ENCODE measurements at places on chromosomes 3 and 15.
A peak's percentile ranks its signal among the peaks of the same experiment; 100 is the strongest.

DNA sequence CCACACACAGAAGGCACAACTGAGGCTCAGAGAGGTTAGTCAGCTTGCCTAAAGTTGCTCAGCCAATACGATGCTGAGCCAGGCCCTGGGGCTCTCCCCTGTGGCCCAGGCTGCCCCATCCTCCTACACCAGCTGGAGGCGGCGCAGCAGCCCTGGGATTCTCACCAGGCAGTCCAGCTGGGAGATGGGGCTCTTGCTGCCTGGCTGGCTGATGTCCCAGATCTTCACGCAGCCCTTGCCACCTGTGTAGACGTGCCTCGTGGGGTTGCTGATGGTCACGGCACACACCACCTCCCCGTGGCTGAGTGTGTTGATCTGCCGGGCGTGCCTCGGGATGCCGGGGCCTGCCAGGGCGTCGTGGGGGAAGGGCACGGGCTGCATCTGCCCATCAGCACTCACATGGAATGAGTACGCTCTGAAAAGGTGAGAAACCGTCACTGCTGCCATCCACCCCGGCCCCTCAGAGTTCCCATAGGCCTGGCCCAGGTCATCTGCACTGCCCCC is 42.8 kb downstream of the TLE3 start:
- DNase-seq = no peak

GRCh38 chr3:178703268-178703975 is 167.2 kb downstream of the KCNMB2 start:
- no peak for DNase-seq

DNA sequence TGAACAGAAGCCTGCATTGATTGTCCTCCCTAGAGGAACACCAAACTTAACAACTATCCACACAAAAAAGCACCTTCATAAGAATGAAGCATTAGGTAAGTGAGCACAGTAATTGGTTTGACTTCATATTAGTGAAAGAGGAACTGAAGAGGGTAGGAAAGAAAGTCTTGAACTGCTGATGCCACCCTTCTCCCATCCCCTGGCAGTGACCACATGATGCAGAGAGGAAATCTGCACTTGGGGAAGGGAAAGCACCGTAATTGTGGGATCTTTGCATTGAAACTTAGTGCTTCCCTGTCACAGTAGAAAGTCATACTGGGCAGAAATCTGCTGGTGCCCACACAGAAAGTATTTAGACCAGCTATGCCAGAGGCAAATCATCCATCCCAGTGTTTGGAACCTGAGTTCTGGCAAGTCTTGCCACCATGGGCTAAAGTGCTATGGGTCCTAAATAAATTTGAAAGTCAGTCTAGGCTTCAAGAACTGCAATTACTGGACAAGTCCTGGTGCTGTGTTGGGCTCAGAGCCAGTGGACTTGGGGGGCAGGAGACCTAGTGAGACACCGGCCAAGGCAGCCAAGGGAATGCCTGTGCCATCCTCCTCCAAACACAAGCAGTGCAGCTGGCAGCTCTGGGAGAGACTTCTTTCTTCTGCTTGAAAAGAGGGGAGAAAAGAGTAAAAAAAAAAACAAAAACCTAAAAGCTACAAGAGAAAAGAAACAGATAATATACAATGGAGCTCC is 63.6 kb downstream of the SLC15A2 start:
- no peak for DNase-seq

- DNase-seq = no peak
Observed at GRCh38 chr3:46114323-46114988, 87.2 kb upstream of the XCR1 start.

DNA sequence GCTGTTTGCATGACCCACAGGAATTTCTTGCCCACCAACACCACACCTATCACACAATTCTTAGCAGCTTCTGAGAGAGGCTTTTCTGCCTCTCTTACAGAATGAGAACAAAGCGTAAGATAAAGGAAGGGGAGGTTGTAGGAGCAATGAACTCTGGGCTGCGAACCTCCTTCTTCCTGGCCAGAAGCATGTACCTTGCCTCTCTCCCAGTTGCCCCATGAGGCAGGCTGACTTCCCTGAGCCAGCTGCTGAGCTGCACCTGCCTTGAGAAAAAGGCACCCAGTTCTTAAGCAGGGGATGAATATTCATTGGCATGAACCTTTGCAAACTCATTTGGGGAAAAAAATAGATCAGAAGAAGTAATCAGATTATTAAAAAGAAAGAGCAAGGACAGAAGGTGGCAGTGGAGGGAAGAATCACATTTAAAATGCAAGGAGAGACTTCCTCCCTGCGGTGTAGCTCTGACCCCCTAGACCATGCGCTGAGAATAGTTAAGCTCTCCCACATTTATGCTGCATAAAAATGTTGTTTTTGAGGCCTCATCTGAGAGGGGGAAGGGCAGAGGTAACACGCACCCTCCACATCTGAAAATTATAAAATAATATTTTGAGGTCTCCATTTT is 304.8 kb downstream of the EPHB1 start:
- no peak for DNase-seq

DNA sequence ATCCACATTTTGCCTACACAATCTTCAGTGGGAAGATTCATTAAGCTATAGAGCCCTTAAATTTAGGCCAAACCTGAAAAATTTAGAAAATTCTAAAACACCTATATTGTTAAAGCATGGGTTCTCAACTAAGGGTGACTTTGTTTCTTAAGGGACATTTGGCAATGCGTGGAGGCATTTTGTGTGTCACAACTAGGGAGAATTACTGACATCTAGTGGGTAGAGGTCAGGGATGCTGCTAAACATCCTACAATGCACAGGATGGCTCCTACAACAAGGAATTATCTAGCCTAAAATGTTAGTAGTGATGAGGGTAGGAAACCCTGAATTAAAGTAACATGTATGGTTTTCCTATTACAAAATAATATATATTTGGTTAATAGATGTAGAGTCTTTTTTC is 55.8 kb downstream of the TBC1D5 start:
- no peak for DNase-seq

DNA sequence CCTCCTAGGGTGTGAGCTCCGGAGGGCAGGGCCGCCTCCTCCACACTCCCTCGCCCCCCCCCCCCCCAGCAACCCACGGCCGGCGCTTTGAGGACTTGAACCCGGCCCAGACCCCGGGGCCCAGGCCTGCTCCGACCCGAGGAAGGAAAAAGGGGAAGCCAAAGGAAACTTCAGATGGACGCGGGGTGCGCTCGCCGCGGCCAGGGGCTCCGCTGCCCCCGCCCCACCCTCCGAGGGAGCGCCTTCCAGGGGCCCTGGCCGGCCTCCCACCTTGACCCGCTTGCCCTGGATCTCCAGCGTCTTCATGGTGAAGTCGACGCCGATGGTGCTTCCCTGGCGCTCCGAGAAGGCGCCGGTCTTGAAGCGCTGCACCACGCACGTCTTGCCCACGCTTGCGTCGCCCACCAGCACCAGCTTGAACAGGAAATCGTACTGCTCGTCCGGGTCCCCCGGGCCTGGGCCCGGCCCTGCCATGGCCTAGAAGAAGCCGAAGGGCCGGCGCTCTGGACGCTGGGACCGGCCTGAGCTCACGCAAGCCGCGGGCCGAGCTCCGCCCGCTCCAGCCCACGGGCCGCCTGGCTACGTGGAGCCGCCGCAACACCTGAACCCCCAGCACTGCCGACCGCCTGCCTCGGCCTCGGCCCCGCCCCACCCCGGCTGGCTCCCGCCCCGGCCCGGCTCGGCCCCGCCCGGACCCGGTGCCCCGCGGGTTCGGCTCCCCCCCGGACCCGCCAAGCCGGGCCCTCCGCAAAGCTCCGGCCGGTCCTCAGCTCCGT is 400 bp downstream of the RAB43 start:
- peak; percentile 81 for DNase-seq

- no peak for DNase-seq
Observed at GRCh38 chr3:142863010-142863817, 25.7 kb downstream of the PCOLCE2 start.

GRCh38 chr3:38645076-38645475 is 4.4 kb downstream of the SCN5A start:
- DNase-seq = no peak

GRCh38 chr3:141410846-141411245 is 42.5 kb downstream of the ZBTB38 start:
- no peak for DNase-seq

DNA sequence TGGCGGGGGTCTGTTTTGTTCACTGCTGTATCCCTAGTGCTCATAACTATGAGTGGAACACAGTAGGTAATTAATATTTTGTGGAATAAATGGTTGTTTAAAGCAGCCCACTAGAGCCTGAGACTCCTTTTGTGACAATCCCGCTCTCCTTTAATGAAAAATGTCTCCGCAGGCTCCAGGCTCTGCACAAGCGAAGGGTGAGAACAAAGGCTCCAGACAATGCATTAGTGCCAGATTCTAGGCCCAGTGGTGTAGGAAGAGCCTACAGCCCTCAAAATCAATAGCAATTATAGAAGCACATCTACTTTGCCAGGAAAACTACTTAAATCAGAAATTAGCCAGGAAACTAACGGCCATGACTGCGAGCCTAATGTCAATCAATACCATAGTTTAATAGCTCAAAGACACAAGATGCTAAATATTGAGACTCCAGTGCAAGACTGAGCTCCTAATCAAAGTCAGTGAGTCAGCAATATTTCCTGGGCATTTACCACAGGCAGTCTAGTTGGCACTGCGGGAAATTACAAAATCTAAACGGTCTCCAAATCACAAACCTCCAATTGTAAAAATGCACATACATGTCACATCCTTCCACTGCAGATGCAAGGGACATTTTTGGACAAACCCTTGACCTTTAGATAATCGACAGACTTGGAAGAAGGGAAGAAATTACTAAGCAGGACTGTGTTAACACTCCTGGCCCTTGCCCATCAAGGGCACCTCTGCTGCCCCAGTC is 2.3 kb downstream of the ANXA2 start:
- DNase-seq = no peak

- no peak for DNase-seq
Observed at GRCh38 chr3:86416334-86416733, 574.6 kb downstream of the VGLL3 start.

GRCh38 chr3:70982284-70982683 is 601.2 kb downstream of the FOXP1 start:
- no peak for DNase-seq

GRCh38 chr3:150149651-150150051 is 179.0 kb upstream of the PFN2 start:
- DNase-seq = no peak

DNA sequence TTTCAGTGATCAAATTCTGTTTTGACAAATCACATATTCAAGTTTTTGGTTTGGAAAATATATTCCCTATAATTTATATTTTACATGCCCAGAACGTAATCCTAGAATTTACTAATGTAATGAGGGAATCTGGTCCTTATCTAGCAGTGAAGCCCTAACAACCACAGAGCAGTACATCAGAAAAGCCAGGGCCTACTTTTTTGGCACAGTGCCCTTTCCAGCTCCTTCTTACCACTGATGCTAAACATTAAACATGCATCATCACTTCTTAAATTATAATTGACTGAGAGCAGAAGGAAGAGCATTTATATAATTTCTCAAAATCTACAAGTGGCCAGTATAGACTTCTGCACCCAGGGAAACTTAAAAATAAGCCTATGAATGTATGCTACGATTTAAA is 66.7 kb downstream of the FBXL22 start:
- no peak for DNase-seq

GRCh38 chr15:59818336-59818735 is 129.2 kb upstream of the BNIP2 start:
- no peak for DNase-seq
